ENCODE measurements at places on chromosomes 2 and 18.

DNA sequence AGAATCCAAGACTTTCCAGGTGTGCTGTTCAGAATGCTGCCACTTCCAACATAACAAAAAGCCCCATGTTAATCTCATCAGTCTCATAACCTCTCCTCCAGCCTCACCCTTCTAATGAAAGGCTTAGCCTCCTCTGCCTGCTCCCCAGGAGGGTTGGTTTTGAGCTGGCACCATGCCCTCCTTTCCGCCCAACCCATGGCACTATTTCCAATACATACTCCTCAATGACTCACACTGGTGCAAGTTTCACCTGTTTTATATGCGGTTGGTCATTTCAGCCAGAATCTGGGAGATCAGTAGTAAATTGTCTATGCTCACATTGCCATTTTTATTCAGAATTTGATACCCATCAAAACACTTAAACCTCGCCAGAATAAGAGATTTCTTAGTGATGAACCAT lies 157.6 kb upstream of the NRP2 start:
- no peak for DNase-seq

DNA sequence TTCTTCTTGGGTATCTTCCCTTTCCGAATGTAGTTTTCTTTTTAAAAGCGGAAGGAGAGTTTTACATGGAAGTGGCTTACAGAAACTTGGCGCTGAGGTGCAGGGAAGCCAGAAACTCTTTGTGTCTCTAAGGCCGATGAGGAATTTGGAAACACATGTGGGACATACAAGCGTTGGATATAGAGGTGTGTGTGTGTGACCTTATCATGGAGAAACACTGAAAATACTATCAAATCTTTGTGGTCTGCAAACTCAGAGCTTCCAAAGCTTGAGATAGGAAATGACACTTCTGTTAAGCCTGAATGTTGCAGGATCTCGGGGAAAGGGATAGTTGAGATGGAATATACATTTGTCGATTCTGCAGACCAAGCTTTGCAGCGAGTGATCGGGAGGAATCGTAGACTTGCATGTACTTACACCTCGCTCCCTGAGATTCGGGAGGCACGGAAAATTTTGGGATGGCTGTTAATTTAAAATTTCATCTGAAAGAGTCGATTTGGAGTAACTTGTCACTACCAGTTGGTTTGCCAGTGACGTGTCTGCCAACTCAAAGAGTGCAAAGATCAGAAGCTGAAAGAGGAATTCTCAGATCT lies 1.0 kb downstream of the NAB1 start:
- no peak for DNase-seq

DNA sequence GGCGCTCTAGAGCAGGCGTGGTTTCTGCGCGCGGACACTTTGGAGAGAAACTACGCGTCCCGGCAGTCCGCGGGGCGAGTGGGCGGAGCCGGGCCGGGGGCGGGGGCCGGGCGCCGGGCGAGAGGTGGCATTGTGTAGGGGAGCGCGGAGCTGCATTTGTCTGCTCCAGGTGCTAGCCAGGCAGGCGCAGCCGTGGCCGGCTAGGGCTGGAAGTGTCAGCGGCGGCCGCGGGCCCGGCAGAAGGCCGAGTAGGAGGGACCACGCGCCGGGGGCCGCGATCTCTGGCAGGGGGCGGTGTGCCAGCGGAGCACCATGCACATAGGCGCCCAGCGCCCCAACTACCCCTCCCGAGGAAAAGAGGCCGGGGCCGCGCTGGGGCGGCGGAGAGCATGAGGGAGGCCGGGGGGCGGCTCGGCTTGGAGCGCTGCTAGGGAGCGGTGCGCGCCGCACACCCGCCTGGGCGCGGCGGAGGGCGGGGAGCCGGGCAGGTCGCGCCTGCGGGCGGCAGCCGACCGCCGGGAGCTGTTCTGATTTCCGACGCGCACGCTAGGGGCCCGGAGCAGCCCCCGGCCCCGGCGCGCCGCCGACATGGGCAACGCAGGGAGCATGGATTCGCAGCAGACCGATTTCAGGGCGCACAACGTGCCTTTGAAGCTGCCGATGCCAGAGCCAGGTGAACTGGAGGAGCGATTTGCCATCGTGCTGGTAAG lies at the start of gene FMNL2:
FMNL2 (plus strand) TSS at position 159 of the 710 bp plus-strand sequence.
- DNase-seq = peak; percentile 44

- peak; percentile 33 for DNase-seq
Observed at GRCh38 chr2:68519236-68519635, 51.9 kb downstream of the APLF start.

- DNase-seq = no peak
Observed at GRCh38 chr2:11203480-11203879, 48.2 kb downstream of the SLC66A3 start.

DNA sequence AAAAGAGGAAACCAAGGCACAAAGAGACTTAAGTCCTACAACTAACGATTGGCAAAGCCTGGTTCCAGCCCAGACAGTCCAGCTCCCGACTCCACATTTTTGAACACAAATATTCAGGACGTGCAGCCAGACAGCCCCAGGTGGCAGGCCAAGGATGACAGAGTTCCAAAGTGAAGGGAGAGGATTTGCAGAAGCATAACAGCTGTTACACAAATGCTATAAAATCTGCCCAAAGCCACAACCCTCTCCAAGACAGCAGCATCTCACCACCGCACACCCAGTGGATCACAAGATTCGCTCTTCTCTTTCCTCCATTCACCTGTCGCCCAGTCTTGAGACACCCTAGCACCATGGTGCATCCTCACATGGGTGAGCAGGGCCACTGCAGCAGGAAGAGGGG lies 227.1 kb upstream of the ID2 start:
- DNase-seq = no peak

DNA sequence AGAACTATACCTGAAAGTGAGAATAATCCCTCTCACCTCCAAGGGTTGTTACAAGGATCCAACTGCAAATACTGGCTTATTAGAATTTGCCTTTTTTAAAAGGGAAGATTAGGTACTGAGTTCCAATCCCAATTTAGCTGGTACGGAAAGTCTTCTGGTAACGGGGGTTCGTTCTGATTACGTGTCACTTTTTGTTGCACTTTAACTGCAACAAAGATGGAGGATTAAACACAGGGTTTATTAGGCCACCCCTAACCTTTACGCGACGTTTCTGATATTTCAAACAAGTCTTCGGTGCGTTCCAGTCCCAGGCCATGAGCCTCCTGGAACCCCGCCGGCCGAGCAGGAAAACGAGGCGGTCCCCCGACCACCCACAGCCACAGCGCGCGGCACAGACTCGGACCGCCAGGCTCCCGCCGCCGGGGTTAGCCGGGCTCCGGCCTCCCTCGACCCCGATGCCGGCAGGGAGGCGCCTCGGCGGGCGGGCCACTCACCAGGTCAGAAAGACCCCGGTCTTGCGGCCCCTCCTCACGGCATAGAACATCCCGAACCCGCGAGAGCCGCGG lies 411 bp downstream of the RNASEH1 start:
- no peak for DNase-seq

GRCh38 chr2:85678794-85679672 lies 11.0 kb upstream of the SFTPB start:
- peak; percentile 31 for DNase-seq

DNA sequence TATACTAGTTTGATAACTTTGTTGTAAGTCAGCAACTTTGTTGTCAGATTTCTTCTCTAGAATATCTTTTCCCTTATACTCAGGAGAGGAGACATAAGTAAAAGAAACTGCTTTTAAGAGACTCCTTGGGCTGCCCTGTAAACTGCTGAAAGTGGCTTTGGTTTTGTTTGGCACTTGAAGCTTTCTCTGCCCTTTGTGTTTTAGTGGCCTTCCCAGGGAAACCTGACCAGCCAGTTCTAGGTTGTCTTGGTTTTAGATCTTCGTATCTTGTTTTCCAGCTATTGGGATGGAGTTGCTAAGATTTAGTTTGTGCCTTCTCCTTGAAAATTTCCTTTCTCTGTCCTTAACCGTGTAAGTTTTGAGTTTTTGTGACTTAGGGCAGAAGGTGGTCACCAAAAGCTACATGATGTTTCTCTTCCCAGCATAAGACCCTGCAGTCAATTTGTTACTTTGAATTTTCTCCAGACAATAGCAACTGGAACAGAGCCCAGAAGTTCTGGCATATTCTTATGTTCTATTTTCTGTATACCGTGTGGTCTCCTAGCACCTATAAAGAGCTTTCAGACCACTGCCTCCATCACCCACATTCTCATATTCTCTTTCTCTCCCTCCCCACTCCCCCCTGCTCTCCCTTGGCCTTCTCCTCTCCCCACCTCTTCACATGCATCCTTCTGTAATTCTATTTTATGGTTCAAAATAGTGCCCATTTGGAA lies 81.1 kb downstream of the BOLA3 start:
- no peak for DNase-seq

DNA sequence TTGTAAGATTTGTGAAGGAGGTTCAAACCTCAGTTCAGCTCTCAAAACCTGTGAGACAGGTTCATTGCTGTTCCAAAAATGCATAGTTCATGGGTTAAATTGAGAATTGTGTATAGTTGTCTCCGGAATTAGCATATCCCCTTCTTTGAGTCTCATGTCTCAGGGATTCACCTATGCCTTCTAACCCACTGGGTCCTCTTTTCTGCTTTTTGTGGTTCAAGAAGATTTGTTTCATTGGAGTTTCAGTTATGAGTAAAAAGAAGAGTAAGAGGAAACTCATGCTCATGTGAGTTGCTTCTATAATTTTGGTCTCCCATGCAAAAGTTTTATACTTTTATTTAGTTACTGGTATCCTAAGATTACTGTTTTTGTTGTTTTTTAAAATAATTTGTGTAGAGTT lies 1219.8 kb upstream of the ZEB2 start:
- DNase-seq = no peak

DNA sequence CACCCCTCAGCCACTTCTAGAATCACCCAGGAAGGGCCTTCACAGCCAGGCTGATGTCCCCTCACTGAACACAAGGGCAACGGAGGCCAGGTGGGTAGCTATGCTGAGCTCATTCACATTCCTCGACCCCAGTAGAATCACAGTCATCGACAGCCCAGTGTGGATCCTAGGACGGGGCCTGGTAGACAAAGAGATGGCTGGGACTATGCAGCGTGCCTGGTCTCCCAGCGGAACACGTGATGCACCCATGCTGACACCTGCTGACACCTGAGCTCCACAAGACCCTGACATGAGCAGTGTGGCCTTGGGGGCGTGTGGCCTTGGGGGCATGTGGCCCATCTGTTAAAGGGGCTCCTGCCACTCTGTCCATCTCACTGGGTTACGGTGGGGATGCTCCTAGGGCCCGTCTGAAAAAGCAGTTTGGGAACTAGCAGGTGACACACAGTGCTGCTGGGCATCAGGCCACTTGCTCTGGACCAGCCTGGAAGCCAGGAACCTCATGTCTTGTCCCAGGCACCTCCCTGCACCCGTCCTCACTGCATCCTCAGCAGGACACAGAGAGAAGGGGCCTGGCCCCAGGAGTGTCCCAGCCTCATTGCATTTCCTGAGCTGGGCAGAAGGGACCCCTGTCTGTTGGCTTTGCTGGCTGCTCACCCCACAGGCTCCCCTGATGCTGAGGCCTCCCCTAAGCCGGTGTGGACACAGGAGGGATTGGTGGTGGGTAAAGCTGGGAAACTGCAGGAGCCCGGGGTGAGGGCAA lies 9.7 kb downstream of the ECEL1 start:
- no peak for DNase-seq

GRCh38 chr18:68172842-68173549 lies 541.9 kb downstream of the TMX3 start:
- no peak for DNase-seq

GRCh38 chr2:9249020-9249800 lies 42.6 kb downstream of the ASAP2 start:
- DNase-seq = no peak

DNA sequence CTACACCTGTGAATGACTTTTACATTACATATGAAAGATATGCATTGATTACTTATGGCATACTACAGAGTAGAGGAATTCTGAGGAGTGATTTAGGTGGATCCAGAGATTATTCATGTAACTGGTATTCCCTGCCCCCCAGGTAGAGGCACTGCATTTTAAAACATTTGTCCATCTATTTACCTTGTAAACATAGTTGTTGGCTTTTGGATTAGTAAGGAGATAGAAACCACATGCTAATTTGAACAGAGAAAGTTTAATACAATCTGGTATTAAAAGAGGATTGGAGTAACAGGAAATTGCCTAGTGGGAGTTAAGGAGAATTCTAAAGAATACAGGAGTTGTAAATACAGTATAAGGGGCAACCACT lies 15.9 kb downstream of the GALNT3 start:
- DNase-seq = no peak

DNA sequence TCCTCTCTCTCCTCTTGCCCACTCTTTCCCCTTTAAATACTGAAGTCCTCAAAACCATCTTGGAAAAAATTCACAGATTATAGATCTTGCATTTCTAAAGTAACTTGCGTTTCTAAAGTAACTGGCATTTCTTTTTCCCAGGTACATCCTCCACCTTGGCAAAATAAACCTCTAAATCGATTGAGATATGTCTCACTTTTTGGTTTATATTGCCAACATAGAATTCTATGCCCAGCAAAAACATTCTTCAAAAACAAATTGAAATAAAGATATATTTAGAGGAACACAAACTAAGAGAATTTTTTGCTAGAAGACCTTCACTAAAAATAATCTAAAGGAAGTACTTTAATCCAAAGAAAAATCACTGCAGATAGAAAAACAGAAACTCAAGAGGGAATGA lies 122.5 kb upstream of the RBMS1 start:
- DNase-seq = no peak

DNA sequence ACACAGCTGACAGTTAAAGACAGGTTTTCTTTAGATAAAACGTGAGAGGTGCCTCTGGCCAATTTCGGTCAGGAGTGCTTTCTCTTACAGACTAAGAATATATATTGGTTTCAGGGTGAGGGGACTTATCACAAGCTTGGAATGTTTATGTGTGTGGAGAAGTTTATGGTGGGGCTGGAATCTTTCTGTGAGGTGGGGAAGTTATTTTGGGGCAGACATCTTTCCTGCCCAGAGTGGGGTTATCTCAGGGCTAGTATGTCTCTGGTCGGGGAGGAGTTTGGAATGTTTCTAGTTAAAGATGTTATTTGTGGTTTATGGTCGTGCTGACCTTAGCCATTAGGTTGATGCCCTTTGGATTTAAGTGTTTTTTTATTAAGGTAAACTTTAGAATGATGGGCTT lies 115.2 kb downstream of the SLC5A7 start:
- DNase-seq = no peak

DNA sequence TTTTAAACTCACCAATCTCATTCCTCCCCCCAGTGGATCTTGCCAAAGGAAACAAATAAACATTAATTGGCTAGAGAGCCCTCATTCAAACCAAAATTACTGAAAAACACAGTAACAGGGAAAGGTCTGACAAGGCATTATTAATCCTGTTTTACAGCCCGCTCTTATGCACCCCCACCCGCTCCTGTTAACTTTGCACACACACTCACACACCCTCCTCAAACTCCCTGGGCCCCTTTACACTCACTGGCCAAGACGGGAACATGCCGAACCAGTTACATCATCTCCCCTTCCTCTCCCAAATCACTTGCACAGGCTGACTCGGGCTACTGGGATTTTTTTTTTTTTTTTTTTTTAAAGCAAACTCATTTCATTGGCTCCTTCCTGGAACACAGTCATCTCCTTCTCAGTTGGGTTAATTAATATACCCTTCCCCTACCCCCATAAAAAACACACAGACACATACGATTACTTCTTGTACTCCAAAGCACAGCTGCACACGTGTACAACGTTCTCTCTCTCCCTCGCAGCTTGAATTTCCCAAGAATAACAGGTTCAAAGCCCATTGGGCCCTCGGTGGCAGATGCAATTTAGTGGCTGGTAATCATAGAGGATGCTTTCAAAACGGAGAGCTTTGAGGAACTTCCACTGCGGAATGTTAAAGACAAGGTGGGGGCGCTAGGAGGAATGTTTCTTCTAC lies 31.8 kb downstream of the KLF7 start:
- no peak for DNase-seq

GRCh38 chr18:70116949-70117348 lies 88.5 kb downstream of the RTTN start:
- no peak for DNase-seq
